Coronary artery (tissue), 2 donors: ENCODE measurements at places on chromosomes 11 and 22.

- DNase-seq: no peak
Observed at GRCh38 chr11:35887737-35888136, 56.1 kb upstream of the LDLRAD3 start.

GRCh38 chr11:1224491-1225385, 1.9 kb downstream of the MUC5B start:
- no peak for DNase-seq

GRCh38 chr11:12088047-12088481, 22.3 kb upstream of the MICAL2 start:
- DNase-seq: peak; percentile 89

- no peak for DNase-seq
Observed at GRCh38 chr22:44543781-44544477, 45.9 kb upstream of the RTL6 start.

- DNase-seq: peak; percentile 35
Observed at GRCh38 chr11:115578275-115578674, 74.1 kb upstream of the CADM1 start.

DNA sequence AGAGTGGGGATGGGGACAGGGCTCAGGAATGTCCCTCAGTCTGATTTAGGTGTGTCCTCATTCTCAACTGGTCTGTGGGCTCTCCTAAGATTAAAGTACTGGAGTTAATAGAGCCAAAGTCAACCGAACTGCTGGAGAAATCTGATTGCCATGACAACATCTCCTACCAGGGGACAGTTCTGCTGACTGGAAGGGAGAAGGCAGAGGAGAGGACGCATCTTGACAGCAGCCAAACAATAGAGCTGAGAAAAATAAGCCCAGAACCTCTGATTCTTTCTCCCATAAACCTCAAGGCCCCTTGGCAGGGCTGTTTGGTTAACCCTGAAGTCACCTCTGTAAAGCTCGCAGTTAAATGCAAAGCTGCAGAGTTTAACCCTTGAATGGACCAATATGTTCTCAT, 2.8 kb downstream of the KCTD14 start:
- DNase-seq: no peak

GRCh38 chr11:60905551-60906113, 753 bp downstream of the PRPF19 start:
- no peak for DNase-seq

DNA sequence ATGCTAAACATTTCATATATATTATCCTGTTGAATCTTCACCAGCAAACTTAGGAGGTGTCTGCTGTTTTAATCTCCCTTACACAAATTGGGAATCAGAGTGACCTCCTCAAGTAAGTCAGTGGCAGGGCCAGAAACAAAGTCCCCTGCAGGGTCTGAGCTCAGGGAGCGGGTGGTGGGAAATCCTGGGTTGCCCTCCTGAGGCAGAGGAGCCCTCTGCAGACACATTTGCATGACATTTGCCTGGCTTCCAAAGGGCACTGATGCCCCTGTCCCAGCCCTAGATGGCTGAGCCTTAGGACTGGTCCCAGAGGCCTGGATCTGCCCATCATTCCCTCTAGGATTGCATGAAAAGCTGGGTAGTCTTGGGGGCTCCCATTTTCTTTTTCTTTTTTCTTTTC, 2.1 kb upstream of the INPP5J start:
- no peak for DNase-seq

DNA sequence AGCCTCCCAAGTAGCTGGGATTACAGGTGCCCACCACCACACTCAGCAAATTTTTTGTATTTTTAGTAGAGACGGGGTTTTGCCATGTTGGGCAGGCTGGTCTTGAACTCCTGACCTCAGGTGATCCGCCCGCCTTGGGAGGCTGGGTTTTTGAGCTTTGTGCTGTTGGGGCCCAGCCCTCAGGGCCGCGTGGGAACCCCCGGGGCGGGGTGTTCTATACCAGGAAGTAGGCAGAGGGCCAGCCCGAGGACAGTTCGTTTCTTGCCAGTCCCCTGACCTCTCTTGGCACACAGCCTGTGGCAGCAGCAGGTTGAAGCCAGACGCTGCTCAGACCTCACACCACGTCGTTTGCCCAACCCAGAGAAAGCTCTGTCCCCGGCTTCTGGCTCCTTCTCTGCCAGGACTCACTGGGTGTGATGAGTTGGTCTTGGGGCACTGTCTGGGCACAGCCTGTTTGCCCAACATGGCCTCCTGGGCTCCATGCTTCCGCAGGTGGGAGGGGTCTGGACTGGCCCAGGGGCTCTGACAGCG, 24.9 kb upstream of the CHKA start:
- DNase-seq: no peak

- DNase-seq: no peak
Observed at GRCh38 chr11:68050371-68050841, 11.6 kb downstream of the TCIRG1 start.

DNA sequence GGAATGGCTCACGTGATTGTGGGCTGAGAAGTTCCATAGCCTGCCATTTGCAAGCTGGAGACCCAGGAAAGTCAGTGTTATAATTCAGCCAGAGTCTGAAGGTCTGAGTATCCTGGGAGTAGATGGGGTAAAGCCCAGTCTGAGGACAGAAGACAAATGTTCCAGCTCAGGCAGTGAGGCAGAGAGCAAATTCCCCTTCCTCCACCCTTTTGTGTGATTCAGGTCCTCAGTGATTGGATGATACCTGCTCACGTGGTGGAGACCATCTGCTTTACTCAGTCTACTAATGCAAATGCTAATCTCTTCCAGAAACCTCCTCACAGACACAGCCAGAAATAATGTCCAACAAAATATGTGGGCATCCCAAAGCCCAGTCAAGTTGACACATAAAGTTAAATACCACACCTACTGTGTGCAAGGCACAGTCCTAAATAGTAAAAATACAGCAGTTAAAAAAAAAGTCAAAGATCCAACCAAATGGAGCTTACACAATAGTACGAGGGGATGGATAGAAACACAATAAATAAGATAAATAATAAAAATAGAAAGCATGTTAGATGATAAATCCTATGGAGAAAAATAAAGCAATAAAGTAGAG, 13.2 kb upstream of the APOL6 start:
- DNase-seq: no peak

- no peak for DNase-seq
Observed at GRCh38 chr11:134516529-134516928, 104.5 kb upstream of the B3GAT1 start.

- no peak for DNase-seq
Observed at GRCh38 chr11:18461909-18462308, 6.3 kb downstream of the LDHAL6A start.

DNA sequence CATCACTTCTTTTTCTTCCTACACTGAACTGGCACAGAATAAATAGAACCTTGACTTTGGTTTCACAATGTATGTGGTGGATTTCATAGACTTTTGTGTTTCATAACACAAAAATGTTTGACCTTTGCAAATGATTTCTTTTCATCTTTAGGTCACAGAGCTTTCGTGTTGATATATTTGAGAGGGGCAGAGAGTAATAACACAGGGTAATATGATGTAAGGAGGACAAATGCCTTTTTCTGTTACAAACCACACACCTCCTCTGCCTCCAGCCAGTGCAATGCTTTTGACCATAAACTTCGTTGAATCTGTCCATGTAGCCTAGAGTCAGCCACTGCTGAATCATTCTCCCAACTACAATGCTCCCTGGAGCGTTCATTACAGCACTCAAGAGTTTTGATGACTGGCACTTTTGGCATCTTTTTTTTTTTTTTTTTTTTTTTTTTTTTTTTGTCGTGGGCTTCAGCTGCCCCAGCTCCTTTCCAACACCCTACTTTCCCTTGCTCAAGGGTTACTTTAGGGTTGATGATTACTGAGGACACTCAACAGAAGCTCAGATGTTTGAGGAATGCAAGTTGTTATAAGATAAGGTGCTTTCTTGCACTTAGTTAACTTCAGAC, 11.4 kb upstream of the CAT start:
- DNase-seq: no peak

GRCh38 chr11:17471501-17471900, 5.1 kb downstream of the ABCC8 start:
- no peak for DNase-seq

DNA sequence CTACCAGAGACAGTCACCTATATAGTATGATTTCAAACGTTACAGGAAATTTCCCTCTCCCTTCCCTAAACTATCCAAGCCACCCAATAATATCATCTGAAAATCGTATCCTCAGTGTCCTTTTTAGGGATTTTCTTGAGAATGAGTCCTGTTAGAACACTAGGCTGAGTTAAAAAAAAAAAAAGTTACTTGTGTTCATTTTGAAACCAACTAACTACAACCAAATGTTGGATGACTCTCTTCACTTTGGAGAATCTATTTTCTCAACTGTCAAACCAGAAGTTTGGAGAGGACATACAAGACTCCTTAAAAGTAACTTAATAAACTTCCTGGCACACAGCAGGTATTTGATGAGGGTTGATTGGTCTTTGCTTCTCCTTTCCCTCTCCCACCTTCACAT, 183.2 kb upstream of the SESN3 start:
- no peak for DNase-seq

DNA sequence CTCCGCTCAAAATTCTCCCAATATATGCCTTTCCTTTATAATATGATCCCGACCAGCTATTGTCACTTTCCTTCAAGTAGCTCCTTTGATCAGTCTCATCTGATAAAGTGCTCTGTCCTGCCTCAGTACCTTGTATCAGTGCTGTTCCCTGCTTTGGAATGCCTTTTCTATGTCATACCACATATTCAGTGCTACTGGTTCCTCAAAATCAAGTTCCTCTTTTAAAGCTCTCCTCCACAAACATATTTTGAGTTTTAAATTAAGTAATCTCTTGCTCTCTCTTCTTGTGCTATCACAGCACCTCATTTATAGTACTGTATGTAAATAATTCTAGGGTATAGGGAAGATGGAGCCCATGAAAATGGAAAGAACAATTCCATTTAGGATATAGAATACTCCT, 137.1 kb upstream of the CTSC start:
- no peak for DNase-seq

GRCh38 chr11:38648604-38649003, 2050.6 kb upstream of the RAG2 start:
- DNase-seq: no peak

DNA sequence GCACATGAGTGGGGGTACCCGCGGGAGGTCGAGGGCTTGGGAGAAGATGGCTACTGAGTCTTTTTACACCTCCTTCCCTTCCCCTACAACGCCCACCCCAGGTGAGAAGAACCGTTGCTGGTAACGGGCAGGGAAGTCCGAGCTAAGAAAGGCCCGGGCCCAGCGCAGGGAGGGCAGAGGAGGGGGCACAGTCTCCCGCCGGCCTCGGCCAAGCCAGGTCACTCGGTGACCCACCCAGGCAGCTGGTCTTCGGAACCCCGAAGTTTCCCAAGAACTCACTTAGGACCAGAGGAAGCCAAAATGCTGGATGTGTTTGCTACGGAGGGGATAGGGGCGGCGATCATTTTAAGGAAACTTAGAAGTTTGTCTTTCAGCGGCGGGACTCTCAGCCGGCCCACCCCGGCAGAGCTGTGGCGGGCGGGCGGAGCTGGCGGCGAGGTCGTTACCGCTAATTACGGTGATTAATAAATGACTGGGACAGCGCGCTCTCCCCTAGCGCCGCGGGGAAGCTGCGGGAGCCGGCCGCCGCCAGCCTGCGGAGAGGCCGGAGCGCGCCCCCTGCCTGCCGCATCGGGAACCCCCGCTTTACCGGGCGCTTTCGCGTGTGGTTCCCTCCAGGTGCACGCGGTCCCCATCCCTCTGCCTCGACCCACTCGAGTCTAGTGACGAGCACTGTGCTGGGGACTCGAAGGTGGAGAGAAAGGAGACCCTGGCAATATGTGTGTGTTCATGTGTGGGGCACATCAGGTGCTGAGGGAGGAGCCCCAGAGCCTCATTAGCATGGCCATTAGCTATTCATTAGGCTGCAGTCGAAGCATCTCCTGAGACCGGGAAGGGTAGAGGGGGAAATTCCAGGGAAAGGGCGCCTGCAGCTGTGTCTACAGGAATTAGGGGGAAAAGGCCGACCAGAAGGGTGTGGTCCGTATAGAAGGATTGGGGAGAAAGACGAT, 945 bp downstream of the ROBO3 start:
- peak; percentile 62 for DNase-seq

DNA sequence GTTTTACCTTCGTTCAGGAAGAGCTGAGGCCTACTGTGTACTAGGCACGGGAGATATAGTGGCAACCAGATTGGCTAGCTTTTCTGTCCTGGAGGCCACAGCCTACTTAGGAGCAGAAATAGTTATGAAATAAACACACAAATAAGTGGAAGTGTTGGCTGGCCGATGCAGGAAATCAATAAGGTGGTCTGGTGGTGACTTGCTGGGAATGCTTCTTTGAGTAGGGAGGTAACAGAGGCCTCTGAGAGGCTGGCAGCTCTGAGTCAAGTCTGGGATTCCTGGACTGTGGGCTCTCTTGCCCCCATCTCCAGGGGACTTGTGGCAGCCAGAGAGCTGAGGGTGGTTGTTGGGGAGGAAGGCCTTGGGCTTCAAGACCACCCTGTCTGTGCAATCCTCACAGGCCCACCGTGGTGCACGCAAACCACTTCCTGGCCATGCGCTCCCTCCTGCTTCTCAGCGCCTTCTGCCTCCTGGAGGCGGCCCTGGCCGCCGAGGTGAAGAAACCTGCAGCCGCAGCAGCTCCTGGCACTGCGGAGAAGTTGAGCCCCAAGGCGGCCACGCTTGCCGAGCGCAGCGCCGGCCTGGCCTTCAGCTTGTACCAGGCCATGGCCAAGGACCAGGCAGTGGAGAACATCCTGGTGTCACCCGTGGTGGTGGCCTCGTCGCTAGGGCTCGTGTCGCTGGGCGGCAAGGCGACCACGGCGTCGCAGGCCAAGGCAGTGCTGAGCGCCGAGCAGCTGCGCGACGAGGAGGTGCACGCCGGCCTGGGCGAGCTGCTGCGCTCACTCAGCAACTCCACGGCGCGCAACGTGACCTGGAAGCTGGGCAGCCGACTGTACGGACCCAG, 4.1 kb downstream of the SERPINH1 start:
- no peak for DNase-seq

GRCh38 chr22:49324527-49325491, 502.9 kb downstream of the BRD1 start:
- peak; percentile 65 for DNase-seq

DNA sequence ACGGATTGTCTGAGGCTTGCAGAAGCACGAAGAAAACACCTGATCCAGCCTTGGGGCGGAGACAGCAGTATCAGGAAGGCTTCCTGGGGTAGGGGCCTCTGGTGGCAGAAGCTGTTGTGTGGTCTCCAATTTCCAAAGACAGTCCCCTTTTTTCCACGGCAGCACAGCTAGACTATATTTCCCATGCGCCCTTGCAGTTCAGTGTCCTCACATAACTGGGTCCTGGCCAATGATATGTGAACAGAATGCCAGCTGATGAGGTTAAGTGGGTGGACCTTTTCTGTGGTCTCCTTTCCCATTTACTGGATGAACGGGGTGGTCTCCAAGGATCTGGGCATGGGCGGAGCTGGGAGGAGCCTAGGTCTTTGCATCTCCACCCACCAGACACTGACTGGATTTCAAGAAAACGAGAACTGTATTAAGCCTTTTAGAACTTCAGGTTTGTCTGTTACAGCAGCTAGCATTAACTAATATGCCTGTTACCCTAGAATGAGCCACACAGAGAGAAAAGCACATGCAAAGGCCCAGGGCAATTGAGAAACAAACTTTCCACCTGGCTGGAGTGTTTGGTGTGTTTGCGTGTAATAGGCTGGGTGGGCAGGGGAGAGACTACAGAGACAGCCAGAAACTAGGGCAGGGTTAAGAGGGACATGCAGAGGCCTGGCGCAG, 6.2 kb downstream of the GAL3ST1 start:
- DNase-seq: no peak
